Right ventricle myocardium inferior (tissue), 1 donor: ENCODE measurements at places on chromosomes 3 and 15.

- DNase-seq: no peak
Measured at GRCh38 chr3:158863247-158863646, 61.4 kb downstream of the MFSD1 start.

- no peak for DNase-seq
Measured at GRCh38 chr15:70318594-70319465, 221.1 kb upstream of the TLE3 start.

DNA sequence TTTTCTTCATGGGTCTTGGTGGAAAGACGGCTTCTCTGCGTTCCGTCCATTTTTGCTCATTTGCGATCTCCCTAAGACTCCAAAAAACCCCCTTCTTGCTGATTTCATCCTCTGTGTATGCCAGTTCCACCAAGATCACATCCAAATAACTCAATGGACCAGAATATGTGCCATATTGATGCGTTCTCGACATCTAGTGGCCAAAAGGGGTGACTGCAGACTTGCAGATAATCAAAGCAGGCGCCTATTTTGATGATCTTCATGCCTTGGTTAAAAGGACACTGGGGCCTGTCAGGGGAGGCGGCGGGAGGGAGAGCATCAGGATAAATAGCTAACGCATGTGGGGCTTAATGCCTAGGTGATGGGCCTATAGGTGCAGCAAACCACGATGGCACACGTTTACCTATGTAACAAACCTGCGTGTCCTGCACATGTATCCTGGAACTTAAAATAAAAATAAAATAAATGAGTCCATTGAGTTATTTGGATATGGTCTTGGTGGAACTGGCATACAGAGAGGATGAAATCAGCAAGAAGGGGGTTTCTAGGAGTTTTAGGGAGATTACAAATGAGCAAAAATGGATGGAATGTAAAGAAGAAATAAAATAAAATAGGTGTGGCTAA is 104.2 kb upstream of the RAD18 start:
- DNase-seq: no peak

GRCh38 chr3:15271030-15271429 is 61.4 kb downstream of the SH3BP5 start:
- no peak for DNase-seq

DNA sequence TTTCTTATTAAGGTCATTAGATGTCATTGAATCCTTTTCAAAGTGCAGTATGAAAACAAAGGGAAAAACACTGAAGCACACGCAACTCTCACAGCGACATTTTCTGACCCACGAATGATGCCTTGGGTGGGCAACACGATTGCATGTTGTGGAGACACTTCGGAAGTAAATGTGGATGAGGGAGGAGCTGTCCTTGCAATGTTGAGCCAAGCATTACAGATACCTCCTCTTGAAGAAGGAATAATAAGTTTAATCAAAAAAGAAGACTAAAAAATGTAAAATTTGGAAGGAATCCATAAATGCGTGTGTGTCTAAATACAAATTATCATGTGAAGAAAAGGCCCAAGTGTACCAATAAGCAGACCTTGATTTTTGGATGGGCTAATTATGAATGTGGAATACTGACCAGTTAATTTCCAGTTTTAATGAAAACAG is 16.9 kb downstream of the THBS1 start:
- DNase-seq: no peak

DNA sequence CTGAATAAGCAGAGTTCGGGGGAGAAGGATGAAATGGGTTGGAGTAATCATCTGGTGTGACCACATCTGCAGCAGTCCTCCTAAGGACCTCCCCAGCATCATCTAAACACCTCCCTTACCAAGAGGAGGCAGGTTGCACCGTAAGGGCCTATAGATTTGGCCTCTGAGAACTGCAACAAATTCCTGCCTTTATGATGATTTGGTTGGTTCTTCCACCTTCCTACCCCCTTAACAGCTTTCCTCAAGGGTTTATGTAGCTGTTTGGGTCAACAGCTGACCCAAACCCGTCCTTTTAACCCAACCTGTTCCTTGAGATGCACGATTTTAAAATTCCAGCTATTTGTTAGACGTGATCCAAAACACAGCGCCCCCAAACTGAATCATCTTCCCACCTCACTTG is 58.2 kb downstream of the AAGAB start:
- no peak for DNase-seq

DNA sequence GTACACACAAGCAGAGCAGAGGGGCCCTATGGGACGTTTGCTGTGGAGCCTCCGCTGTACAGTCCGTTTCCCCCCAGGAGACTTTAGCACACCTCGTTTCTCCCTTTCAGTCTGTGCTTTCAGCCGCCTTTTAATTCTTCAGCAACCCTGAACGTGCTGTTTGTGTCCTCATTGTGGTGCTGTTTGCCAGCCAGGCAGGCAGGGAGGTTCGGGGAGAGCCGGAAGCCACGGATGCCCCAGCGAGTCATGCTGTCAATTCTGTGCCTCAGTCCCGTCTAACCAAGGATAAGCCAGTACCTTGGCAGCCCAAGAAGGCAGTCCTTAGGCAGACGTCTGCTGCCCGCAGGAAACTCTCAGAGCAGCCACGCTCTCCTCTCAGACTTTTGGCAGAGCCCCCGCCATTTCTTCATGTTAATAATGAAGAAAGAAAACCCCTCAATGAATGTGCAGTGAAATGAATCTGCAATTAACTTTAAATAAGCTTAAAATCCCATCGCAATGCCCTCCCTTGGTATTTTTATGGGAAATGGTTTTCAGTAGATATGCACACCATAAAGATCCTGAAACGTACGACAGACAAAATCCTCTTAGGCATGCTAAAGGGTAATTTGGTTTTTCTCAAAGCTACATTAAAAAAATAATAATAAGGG is 158.6 kb downstream of the UACA start:
- DNase-seq: no peak

DNA sequence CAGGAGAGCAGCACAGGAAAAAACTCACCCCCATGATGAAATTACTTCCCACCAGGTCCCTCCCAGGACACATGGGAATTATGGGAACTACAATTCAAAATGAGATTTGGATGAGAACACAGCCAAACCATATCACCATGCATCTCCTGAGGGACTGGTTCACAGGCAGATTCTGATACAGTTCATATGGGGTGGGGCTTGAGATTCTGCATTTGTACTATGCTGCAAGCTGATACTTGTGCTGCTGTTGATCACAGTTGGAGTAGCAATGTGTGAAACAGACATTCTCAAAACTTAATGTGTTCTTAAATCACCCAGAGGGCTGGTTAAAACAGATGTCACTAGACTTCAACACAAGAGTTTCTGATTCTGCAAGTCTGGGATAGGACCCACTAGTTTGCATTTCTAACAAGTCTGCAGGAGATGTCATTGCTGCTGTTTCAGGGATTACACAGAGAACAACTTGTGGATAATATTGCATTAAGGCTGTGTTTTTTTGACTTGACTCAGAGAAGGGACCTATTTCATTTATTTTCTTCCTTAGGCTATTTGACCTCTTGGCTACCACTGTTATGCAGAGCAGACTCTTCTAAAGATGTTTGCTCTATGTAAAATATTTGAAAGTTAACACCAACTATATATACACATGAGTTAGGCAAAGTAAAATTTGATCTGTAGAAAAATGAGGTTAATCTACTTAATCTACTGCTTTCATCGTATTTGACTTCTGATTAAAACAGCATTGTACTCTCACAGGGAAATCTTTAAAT is 194.2 kb upstream of the CNTN3 start:
- DNase-seq: no peak

DNA sequence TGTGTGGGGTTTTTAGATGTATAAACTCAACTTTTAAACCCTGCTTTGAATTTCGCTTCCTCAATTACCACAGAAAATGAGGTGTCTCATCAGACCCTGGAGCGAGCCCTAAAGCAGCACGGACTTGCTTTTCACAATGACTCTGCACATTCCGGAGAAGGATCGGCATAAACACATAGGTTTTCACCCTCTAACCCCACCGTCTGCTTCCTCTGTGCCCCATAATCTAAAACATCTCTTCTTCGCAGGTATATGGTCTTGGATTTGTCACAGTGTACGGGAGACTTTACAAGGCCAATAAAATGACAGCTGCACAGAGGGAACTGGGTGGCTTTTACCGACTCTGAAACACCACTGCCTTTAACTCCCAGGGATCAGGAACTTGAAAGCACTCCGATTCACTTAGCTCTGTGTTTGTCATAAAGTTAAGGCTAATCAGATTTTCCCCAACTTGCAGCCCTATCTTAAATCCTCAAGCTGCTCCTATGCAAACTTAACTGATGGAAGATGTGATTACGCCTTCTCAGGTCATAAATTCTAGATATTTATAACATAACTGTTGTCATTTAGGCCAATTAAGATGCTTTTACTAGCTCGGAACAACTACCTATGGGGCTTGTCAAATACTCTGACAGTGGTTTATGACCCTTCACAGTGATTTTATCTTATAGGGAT is 133.4 kb upstream of the WNT5A start:
- no peak for DNase-seq

DNA sequence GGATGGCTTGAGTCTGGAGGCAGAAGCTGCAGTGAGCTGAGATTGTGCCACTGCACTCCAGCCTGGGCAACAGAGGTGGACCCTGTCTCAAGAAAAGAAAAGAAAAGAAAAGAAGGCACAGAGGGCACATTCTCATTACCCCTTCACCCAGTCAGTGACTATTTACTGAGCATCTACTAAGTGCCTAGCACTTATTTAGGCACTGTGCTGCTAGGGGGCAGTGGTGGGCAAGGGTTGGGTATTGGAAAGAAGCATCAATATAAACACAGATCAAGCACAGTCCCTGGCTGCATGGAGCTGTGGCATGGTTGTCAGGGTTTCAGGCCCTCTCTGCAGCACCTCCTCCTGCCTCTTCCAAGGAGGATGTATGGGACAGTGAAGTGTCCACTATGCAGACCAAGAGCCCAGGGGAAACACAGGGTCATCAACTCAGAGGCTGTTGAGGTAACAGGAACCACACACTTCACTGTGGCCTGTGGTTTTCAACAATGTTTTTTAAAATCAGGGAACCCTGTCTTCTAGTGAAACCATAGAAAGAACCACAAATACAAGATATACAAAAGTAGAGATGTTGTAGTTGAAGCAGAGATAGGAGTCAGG is 138.5 kb downstream of the RAB11A start:
- DNase-seq: no peak

- peak; percentile 77 for DNase-seq
Measured at GRCh38 chr3:71130471-71131374, 452.8 kb downstream of the FOXP1 start.
